ENCODE measurements at places on chromosomes 2 and 18. TPM values are rescaled to one million over a fixed set of nuclear protein-coding genes. Genes with fewer than 3 reads are reported as not detected.

Gene SLC66A2
- 15.0 TPM for polyA plus RNA-seq

DNA sequence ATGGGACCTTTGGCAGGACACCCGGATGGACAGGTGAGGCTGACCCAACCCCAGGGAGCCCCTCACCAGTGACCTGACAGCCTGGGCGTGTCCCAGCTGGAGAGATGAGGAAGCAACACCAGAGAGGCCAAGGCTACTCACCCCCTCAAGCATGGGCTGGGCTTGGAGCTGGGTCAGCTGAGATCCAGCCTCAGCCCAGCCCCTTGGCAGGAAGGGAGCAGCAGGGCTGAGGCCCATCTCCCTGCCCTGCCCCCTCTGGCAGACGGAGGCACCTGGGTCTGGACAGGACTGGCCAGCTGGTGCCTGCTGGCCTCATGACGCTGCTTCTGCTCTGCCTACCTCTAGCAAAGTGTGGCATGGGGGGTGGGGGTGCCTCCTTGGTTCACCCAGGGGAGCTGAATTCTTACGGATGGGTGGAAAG, 37.8 kb downstream of the HS6ST1 start:
- H3K4me1 ChIP-seq = no peaks in the 10 kb centered on the region
- no peak for DNase-seq
- H3K4me3 ChIP-seq = no peak overlapping the region
- H3K36me3 ChIP-seq = no peaks in the 10 kb centered on the region

DNA sequence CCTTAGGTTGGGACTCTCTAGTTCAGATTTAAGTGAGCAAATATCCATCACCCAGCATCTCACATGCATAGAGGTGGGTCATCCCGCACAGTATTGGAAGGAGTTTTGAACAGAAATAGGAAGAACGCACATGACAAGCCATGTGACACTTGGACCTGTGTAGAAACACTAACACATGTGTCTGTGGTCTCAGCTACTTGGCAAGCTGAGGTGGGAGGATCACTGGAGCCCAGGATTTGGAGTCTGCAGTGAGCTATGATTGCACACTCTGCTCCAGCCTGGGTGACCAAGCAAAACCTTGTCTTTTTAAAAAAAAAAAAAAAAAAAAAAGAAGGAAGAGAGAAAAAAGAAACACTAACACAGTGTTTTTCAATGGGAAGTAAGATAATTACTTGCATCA, 5.4 kb upstream of the MTCL1 start:
- peaks cover 4% of the 10 kb centered on the region for H3K4me1 ChIP-seq
- H3K4me3 ChIP-seq = no peak overlapping the region
- no peaks in the 10 kb centered on the region for H3K36me3 ChIP-seq
- no peak overlapping the region for H3K27ac ChIP-seq
- DNase-seq = no peak

- no peak overlapping the region for H3K4me3 ChIP-seq
- H3K27ac ChIP-seq = no peak overlapping the region
- no peaks in the 10 kb centered on the region for H3K27me3 ChIP-seq
- no peaks in the 10 kb centered on the region for H3K4me1 ChIP-seq
Measured at GRCh38 chr18:74957588-74958224, 251.2 kb downstream of the PTGR3 start.

- DNase-seq = no peak
- no peaks in the 10 kb centered on the region for H3K36me3 ChIP-seq
- no peak overlapping the region for H3K4me3 ChIP-seq
- H3K4me1 ChIP-seq = peaks cover 2% of the 10 kb centered on the region
- no peak overlapping the region for H3K27ac ChIP-seq
Measured at GRCh38 chr2:18690342-18690741, 101.0 kb upstream of the NT5C1B start.

DNA sequence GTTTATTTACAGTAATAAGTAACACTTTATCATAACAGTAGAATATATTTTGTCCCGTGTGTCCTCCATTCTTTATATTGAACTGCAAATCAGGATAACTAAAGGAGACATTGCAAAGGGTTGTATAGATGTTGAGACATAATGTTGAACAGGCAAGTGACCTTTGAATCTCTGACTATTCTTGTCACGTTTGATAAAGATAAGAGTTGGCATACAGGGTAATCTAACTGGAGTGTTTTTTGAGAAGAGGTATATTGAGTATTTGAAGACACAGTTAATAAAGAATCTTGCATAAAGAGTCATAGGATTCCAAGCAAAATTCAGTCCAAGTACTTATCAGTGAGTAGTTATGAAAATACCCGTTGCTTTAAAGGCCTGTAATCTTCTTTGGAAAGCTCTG, 21.7 kb downstream of the CCDC195 start:
- DNase-seq = peak; percentile 32
- no peak overlapping the region for H3K27ac ChIP-seq
- H3K4me3 ChIP-seq = no peak overlapping the region
- no peaks in the 10 kb centered on the region for H3K4me1 ChIP-seq
- no peaks in the 10 kb centered on the region for H3K36me3 ChIP-seq
- no peaks in the 10 kb centered on the region for H3K27me3 ChIP-seq

GRCh38 chr2:169232551-169233154, 129.7 kb downstream of the LRP2 start:
- no peak for DNase-seq
- H3K4me3 ChIP-seq = no peak overlapping the region
- no peaks in the 10 kb centered on the region for H3K36me3 ChIP-seq
- no peak overlapping the region for H3K27ac ChIP-seq

DNA sequence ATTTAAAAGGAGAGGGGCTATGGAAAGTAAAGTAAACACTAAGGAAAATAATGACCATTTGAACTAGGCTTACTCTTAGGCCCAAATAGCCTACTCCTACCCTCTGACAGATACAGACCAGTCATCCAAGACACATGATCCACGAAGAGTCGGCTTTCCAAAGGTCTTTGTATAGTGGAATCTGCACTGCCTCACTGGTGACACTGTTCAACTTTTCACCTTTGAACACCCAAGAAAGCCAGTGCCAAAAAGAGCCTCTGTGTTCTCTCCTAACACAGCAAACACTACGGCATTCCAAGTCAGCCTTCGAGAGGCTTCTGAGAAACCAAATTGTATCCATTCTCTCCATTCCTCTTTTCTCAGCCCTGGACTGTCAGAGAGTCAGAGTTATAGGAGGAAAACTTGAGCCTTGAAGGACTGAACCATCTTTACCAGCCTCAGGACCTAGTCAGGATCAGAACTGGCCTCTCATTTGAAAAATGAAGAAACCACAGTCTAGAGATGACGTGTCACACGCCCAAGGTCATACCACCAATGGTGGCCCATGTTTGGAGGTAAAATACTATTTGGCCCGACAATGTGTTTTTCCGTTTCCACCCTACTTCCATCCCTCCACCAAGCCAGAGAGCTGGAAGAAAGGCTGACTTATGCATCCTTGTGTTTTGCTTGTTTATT, 267.4 kb upstream of the ACVR2A start:
- no peaks in the 10 kb centered on the region for H3K4me1 ChIP-seq
- DNase-seq = no peak
- H3K4me3 ChIP-seq = no peak overlapping the region
- no peak overlapping the region for H3K27ac ChIP-seq

Gene UGT1A5
- polyA plus RNA-seq = 0.15 TPM

GRCh38 chr2:181073896-181074295, 93.5 kb downstream of the UBE2E3 start:
- H3K27me3 ChIP-seq = no peaks in the 10 kb centered on the region
- no peaks in the 10 kb centered on the region for H3K4me1 ChIP-seq
- DNase-seq = no peak

Gene RSAD2
- polyA plus RNA-seq = 3.7 TPM

Gene ARHGAP25
- polyA plus RNA-seq = 3.6 TPM

Gene TRIM43
- not detected for polyA plus RNA-seq

GRCh38 chr2:54657664-54658083, 65.8 kb upstream of the EML6 start:
- H3K27me3 ChIP-seq = no peaks in the 10 kb centered on the region
- H3K27ac ChIP-seq = peak overlapping the region; percentile 5
- peaks cover 60% of the 10 kb centered on the region for H3K36me3 ChIP-seq
- H3K4me1 ChIP-seq = no peaks in the 10 kb centered on the region
- peak; percentile 53 for DNase-seq

Gene GALNT1
- 24.6 TPM for polyA plus RNA-seq

- H3K4me3 ChIP-seq = no peak overlapping the region
- no peak for DNase-seq
- H3K27me3 ChIP-seq = no peaks in the 10 kb centered on the region
Measured at GRCh38 chr2:126543081-126543480, 112.9 kb upstream of the GYPC start.

DNA sequence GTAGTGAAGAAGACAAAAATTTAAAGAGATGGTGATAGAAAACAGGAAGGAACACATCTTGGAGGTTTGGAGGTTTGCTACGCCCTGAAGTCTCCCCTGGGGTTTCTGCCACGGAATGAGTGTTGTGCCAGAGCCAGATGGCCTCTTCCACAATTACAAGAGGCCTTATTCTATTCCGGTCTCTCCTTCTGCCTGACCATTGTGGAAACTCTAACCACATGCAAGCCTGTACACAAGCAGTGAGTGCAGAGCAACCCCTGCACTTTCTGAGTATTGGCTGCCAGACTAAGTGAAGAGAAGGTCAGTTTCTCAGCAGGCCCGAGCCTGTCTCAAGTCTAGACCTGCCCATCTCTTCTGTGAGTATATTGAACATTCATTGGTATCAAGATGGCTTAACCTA, 22.7 kb upstream of the MYO1B start:
- no peak overlapping the region for H3K4me3 ChIP-seq
- H3K4me1 ChIP-seq = no peaks in the 10 kb centered on the region
- H3K36me3 ChIP-seq = no peaks in the 10 kb centered on the region
- no peak overlapping the region for H3K27ac ChIP-seq
- H3K27me3 ChIP-seq = no peaks in the 10 kb centered on the region

- no peak overlapping the region for H3K4me3 ChIP-seq
- no peaks in the 10 kb centered on the region for H3K4me1 ChIP-seq
- no peaks in the 10 kb centered on the region for H3K27me3 ChIP-seq
- no peak for DNase-seq
- H3K36me3 ChIP-seq = no peaks in the 10 kb centered on the region
- H3K27ac ChIP-seq = no peak overlapping the region
Measured at GRCh38 chr2:56565143-56565542, 381.4 kb downstream of the CCDC85A start.

Gene SRD5A2
- polyA plus RNA-seq = not detected

- no peak for DNase-seq
- no peak overlapping the region for H3K27ac ChIP-seq
- H3K4me3 ChIP-seq = no peak overlapping the region
- H3K36me3 ChIP-seq = no peaks in the 10 kb centered on the region
Measured at GRCh38 chr2:1278861-1279260, 134.4 kb upstream of the TPO start.

- peaks cover 35% of the 10 kb centered on the region for H3K36me3 ChIP-seq
- no peaks in the 10 kb centered on the region for H3K27me3 ChIP-seq
- no peak overlapping the region for H3K4me3 ChIP-seq
- DNase-seq = no peak
- no peaks in the 10 kb centered on the region for H3K4me1 ChIP-seq
- H3K27ac ChIP-seq = no peak overlapping the region
Measured at GRCh38 chr18:23198217-23198845, 63.0 kb downstream of the CABLES1 start.

- DNase-seq = no peak
- no peaks in the 10 kb centered on the region for H3K27me3 ChIP-seq
- H3K27ac ChIP-seq = no peak overlapping the region
- H3K36me3 ChIP-seq = peaks cover 18% of the 10 kb centered on the region
- no peaks in the 10 kb centered on the region for H3K4me1 ChIP-seq
Measured at GRCh38 chr2:158633261-158633660, 161.9 kb upstream of the DAPL1 start.

DNA sequence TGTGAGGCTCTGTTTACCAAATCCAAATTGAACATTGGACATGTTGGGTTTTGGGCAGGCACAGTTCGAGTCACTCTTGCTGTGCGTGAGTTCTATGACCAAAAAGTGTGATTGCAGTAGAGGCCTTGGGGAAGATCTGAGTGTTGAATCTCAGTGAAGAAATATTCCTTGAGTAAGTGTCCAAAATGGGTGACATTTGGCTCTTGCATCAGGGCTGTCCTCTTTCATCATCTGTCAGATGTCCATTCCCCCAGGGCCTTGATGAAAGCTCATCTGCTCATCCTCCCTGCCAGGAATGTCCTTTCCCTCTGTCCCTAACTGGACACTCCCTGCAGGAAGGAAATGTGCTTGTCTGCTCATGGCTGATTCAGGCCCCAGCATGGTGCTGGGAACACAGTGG, 6.4 kb upstream of the SFTPB start:
- H3K27ac ChIP-seq = no peak overlapping the region
- H3K4me3 ChIP-seq = no peak overlapping the region
- no peak for DNase-seq
- H3K4me1 ChIP-seq = peaks cover 3% of the 10 kb centered on the region

- H3K27me3 ChIP-seq = no peaks in the 10 kb centered on the region
- H3K4me3 ChIP-seq = no peak overlapping the region
Measured at GRCh38 chr18:79488311-79489050, 92.8 kb downstream of the NFATC1 start.

Gene CHRND
- 0.53 TPM for polyA plus RNA-seq

DNA sequence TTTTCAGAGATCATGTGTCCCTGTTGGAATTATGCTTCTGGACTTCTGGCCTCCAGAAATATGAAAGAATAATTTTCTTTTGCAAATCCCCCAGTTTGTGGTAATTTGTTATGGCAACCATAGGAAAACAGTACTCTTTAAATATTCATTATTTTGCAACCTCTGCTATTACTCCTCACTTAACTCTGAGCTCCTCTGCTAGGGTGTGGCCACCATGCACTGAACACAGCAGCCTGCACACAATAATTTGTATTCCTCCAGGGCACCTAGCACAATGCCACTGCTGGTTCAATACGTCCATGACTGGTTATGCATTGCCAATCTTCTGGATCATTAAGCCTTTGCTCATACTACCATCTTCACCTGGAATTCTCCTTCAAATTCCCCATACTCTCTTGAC, 232.0 kb downstream of the CNTNAP5 start:
- H3K4me3 ChIP-seq = no peak overlapping the region
- no peak overlapping the region for H3K27ac ChIP-seq
- DNase-seq = no peak
- no peaks in the 10 kb centered on the region for H3K36me3 ChIP-seq

- no peaks in the 10 kb centered on the region for H3K36me3 ChIP-seq
- no peak for DNase-seq
- no peak overlapping the region for H3K4me3 ChIP-seq
- no peaks in the 10 kb centered on the region for H3K27me3 ChIP-seq
Measured at GRCh38 chr2:234191819-234192407, 141.4 kb downstream of the SPP2 start.

- H3K27ac ChIP-seq = no peak overlapping the region
- H3K4me3 ChIP-seq = no peak overlapping the region
- no peak for DNase-seq
- no peaks in the 10 kb centered on the region for H3K36me3 ChIP-seq
- no peaks in the 10 kb centered on the region for H3K27me3 ChIP-seq
Measured at GRCh38 chr18:73653827-73654226, 493.8 kb downstream of the FBXO15 start.

DNA sequence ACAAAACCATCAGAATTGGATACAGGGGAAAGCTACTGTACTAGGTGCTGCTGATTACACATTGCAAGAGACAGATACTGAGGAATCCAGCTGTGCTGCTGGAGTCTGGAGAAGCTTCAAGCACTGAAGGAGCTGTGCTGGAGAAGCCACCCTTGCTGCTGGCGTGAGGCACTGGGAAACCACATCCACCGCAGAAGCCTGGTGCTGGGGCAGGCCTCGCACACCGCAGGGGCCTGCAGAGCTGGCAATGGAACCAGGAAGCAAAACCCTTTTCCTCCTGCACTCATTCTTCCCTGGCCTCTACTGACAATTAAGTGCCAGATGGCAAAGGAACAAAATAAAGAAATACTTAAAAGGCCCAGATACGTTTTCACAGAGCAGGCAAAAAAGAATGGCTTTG, 94.4 kb upstream of the MSH6 start:
- no peaks in the 10 kb centered on the region for H3K36me3 ChIP-seq
- H3K4me3 ChIP-seq = no peak overlapping the region
- H3K27me3 ChIP-seq = no peaks in the 10 kb centered on the region
